ENCODE measurements at places on chromosomes 5 and 9. TPM values are rescaled to one million over a fixed set of nuclear protein-coding genes. Genes with fewer than 3 reads are reported as not detected.

Gene CCL27
- total RNA-seq, result not detected

Gene NIM1K
- not detected for total RNA-seq

Gene CAPSL
- not detected for total RNA-seq

Gene GM2A
- total RNA-seq, result 11.4 TPM

Gene IFNA13
- not detected for total RNA-seq

Gene ORM2
- not detected for total RNA-seq

Gene CNTNAP3
- 13.0 TPM for total RNA-seq

Gene PCDHA7
- 0.15 TPM for total RNA-seq

Gene HRCT1
- total RNA-seq, result 0.76 TPM

Gene LURAP1L
- 3.9 TPM for total RNA-seq

Gene SLC4A9
- total RNA-seq, result not detected

Gene P4HA2
- total RNA-seq, result 90.0 TPM

Gene LHX3
- total RNA-seq, result not detected

Gene OTP
- total RNA-seq, result not detected

Gene SPINK4
- not detected for total RNA-seq

Gene COL15A1
- 0.30 TPM for total RNA-seq

Gene PROB1
- 0.65 TPM for total RNA-seq

Gene TLR4
- total RNA-seq, result 32.8 TPM

Gene NTRK2
- 0.30 TPM for total RNA-seq

Gene PPP2R2B
- total RNA-seq, result under 0.01 TPM

Gene SPATA31A3
- not detected for total RNA-seq

Gene TAF11L10
- total RNA-seq, result not detected

Gene UBTD2
- 24.7 TPM for total RNA-seq

Gene CDO1
- total RNA-seq, result 1.1 TPM

Gene PCDHB6
- not detected for total RNA-seq

Gene RANBP6
- total RNA-seq, result 64.1 TPM

Gene HAVCR1
- not detected for total RNA-seq

Gene PCDHGC4
- total RNA-seq, result 0.32 TPM

Gene RLN2
- 0.32 TPM for total RNA-seq

Gene FGF10
- total RNA-seq, result not detected

Gene GLRA1
- total RNA-seq, result not detected

Gene FAM200C
- 6.5 TPM for total RNA-seq

Gene OXCT1
- total RNA-seq, result 40.3 TPM

Gene RFESD
- total RNA-seq, result 1.3 TPM

Gene NRARP
- total RNA-seq, result 46.1 TPM

Gene DIAPH1
- 23.7 TPM for total RNA-seq
